Erythroblast (primary cell): ENCODE measurements at places on chromosomes 16 and 17.
A peak's percentile ranks its signal among the peaks of the same experiment; 100 is the strongest.

GRCh38 chr17:7293816-7294613 lies 424 bp downstream of the YBX2 start:
- peak; percentile 62 for DNase-seq

DNA sequence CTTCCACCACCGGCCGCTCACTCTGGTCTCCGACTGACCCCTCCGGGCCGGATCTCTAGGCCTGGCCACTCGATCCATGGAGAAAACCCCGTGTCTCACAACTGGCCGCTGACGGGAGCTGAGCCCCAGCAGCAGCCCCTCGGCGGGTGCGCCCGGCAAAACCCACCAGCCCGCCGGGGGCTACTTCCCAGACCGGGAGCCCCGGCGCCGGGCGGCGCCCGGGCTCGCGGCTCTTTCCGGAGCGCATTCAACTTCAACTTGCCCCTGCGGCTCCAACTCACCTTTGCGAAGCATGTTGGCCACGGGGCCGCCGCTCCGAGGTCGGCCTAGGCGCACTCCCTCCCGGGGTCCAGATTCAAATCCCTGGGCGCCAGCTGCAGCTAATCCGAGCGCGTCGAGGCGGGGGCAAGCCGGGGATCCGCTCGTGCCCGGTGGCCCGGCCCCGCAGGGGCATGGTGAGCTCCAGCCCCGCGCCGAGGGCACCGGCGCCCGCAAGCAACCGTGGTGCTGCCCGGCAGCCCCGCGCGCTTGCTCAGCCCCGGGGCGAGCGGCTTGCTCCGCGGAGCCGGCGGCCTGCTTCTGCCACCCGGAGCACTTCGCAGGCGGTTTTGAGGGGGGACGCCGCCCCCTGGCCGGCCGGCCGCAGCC lies 438 bp downstream of the RTN4RL1 start:
- no peak for DNase-seq

- DNase-seq = no peak
Observed at GRCh38 chr17:73324160-73324475, 12.3 kb upstream of the CDC42EP4 start.

DNA sequence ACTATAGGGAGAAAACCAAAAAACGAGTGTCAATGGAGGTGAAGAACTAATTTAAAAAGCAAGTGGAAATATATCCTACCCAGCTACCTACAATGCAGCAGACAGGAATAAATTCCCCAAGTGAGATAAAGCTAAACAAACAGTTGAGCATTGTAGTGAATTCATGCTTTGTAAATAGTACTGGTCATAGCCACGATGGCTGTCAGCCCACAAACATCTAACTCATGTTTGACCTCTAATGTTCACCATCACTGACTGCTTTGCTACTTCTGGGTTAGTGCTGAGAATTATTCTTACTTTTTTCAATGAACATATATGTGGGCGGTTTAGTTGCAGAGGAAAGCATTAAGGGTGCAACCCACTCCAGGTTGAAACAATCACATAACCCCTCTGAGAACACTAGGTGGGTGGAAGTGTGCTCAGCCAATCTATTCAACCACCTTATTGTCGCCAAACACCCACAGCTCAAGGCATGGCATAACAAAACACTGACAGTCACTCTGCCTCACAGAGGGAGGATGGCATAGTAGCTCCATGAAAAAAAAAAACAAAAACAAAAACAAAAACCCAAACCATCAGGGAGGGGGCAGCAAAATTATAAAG lies 264.1 kb downstream of the ZFHX3 start:
- DNase-seq = no peak

- DNase-seq = no peak
Observed at GRCh38 chr17:41617136-41617535, 4.6 kb upstream of the KRT16 start.

- no peak for DNase-seq
Observed at GRCh38 chr17:66692421-66692690, 142.6 kb upstream of the CACNG5 start.

GRCh38 chr17:27332047-27332393 lies 38.1 kb downstream of the WSB1 start:
- DNase-seq = no peak

- no peak for DNase-seq
Observed at GRCh38 chr16:50684823-50685461, 3.8 kb upstream of the SNX20 start.

- no peak for DNase-seq
Observed at GRCh38 chr17:76485569-76485968, 15.7 kb downstream of the RHBDF2 start.

GRCh38 chr16:49874613-49875237 lies 18.8 kb upstream of the ZNF423 start:
- no peak for DNase-seq

GRCh38 chr16:11901091-11901490 lies 14.7 kb downstream of the GSPT1 start:
- DNase-seq = no peak

GRCh38 chr17:50604513-50604912 lies 30.2 kb upstream of the ABCC3 start:
- no peak for DNase-seq

GRCh38 chr17:33551075-33551474 lies 258.0 kb upstream of the ASIC2 start:
- DNase-seq = no peak

DNA sequence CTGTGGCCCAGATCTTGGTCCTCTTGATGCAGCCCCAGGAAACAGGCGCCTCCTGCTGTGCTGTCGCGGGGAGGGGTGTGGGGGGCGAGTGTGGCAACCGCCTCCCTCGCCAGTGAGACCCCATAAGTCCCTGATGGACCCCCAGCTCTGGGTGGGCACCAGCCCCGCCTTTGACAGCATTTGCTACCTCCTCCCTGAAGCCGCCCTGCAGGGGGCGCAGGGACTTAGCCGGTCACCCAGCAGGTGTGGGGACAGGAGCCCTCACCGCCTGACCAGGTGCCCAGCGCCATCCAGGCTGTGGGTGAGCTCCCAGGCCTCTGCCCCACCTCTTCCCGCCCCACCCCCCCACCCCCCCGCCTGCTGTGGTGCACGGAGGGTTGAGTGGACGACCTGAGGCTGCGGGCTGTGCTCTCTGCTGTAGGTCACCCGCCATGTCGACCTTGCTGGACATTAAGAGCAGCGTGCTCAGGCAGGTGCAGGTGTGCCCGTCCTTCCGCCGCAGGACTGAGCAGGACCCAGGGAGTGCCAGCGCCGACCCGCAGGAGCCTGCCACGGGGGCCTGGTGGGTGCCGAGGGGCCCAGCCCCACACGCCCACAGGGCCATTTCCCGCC lies 4.8 kb downstream of the BAIAP3 start:
- DNase-seq = peak; percentile 48

- DNase-seq = no peak
Observed at GRCh38 chr16:87489434-87490045, 3.3 kb downstream of the ZCCHC14 start.

DNA sequence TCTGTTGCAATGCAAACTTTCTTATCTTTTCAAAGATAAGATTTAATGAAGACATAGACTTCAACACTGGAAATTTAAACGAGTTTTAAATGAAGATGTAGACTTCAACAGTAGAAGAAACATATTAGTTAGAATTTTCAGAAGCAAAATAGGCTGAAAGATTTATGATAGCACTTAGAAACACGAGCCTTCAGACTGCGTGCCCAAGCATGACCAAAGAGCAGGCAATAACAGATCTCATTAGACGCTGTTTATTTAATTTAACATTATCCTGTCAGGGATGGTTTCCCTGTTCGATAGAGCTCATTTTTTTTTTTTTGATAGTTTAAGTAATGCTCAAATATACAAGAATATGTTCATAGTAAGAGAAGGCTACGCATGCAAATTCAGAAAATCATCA lies 604.7 kb upstream of the SOX9 start:
- no peak for DNase-seq

- no peak for DNase-seq
Observed at GRCh38 chr17:73526952-73527351, 117.3 kb downstream of the SDK2 start.

DNA sequence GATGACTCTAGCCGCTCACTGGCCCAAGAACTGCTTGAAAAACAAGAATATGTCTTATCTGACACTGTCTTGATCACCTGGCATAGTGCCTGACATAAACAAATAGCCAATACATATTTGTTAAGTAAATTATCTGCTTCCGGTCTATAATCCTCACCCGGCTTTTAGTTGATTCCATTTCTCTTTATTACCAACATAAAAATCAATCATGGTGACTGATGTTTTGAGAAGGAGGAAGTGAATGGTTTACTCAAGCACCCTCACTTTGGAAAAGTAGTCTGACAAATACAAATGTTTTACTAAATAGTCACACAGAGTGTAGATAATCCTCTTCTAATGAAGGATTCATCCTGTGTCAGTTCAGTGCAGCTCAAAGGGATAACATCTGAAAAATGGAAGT lies 47.0 kb downstream of the SKAP1 start:
- DNase-seq = no peak

- DNase-seq = no peak
Observed at GRCh38 chr16:82404586-82405315, 222.0 kb upstream of the CDH13 start.

GRCh38 chr17:64158406-64158805 lies 28.5 kb upstream of the ERN1 start:
- no peak for DNase-seq

GRCh38 chr17:50213026-50214022 lies 11.9 kb upstream of the COL1A1 start:
- DNase-seq = no peak

DNA sequence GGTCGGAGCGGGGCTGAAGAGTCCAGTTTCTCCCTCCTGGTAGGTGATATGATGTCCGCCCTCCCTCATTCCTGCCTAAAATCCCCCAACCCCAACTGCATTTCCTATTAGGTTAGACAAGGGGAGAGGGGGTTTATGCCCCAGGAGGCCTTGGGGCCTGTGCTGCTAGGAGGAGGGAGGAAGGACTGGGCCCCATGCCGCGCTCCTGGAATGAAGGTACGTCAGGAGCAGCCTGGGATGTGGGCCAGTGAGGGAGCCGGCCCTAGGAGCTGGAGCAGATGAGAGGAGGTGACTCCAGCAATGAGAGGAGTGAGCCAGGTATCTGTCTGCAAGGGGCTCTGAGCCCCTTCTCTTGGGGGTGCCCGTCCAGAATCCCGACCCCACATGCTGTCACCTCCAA lies 46.9 kb upstream of the CDC42EP4 start:
- no peak for DNase-seq

DNA sequence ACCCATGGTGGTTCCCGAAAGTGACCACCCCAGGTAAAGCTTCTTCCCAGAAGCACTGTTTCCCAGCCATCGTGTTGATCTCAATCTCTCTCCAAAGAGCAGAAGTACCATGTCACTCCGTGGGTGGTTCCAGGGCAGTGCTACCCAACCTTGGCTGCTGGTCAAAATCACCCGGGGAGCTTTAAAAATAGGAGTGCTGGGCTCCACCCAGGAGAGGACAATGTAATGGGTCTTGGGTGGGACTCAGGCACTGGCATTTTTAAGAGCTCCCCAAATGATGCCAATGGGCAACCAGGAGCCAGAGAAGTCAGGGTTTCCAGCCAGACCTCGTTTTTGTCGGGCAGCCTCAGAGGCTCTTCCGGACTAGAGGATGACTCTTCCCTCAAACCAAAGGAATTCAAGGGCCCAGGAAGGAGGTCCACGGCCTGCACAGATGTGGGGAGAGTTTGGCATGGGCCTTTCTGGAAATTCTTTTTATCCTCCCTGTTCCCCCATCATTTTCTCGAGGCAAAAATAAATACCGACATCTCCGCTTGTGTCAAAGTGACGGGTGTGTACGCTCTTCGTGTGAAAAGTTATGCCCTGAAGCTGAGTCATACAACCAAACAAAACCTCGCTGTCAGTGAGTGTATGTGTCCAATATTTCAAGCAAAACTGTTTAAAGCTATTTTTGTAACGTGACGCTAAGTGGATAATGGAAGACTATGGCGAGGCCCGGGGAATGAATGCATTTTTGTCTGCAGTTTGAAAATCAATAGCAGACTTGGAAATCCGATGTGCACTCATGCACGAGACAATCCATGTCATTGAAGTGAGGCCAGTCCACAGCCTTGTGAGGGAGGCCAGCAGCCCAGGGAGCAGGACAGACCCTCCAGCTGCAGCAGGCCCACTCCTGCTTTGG lies 364.1 kb downstream of the FOXL1 start:
- DNase-seq = no peak

- DNase-seq = no peak
Observed at GRCh38 chr16:85348911-85349334, 236.7 kb upstream of the CIBAR2 start.

- no peak for DNase-seq
Observed at GRCh38 chr17:70525961-70526360, 356.6 kb downstream of the KCNJ2 start.

- no peak for DNase-seq
Observed at GRCh38 chr17:70905796-70906195, 736.5 kb downstream of the KCNJ2 start.

GRCh38 chr16:53651357-53651756 lies 52.3 kb downstream of the RPGRIP1L start:
- DNase-seq = no peak

- DNase-seq = peak; percentile 3
Observed at GRCh38 chr16:35533683-35534082, 2074.3 kb downstream of the TP53TG3F start.

DNA sequence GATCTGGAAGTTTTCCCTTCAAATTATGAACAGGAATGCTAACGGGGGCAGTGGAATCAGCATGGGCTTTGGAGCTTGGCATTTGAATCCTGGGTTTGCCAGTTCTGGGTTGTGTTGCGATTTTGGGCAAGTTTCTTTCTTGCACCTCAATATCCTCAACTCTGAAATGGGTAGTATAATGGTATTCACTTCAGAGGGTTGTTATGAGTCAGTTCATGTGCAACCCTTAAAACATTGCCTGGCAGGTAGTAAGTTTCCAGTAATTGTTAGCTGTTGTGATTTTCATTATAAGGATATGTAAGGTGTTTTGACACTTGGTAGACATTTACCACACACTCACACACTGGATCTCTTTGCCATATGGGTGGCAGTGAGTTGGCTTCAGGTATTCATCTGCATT lies 33.4 kb downstream of the SNX29 start:
- DNase-seq = no peak

- DNase-seq = no peak
Observed at GRCh38 chr17:36879027-36879426, 58.2 kb upstream of the LHX1 start.

DNA sequence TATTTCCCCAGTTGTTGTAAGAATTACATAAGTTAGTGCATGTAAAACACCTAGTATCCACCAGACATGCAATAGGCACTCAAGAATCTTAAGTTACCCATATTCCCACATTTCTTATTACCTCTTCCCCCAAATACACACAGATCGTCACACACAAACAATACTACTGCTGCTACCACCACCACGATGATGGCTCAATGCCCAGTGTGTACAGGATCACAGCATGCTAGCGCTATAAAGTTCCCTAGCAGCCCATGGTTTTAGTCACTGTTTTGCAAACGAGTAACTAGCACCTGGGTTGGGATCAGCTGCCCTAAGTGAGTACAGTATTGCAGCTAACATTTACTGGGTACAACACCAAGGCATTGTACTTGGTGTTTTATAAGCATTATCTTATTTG lies 411.7 kb downstream of the UTP18 start:
- no peak for DNase-seq
